ENCODE measurements at places on chromosomes 11 and 22.

- DNase-seq, result no peak
Measured at GRCh38 chr22:30265823-30266444, 717 bp downstream of the OSM start.

DNA sequence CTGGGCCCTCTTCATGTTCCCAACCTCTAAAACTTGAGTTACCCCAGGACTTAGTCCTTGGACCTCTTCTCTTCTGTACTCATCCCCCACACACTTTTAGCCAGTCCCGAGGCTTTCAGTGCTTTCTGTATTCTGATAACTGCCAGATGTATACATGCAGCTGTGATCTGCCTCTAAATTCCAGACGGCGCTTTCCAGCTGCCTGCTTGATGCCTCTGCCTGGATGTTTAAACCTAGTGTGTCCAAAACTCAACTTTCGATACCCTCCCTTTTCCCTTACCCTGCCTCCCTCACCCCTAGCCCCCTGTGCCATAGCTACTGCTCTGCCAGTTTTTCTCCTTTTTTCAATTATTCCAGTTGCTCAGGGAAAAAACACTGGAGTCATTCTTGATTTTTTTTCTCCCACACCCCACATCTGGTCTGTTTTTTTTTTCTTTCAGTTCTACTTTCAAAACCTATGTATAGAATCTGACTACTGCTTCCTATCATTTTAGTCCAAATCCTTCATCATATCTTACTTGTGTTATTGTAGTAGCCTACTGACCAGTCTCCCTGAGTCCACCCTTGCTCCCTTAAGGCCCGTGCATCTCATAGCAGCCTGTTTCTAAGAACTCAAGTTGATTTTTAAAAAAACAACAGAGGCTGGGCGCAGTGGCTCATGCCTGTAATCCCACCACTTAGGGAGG, 32.9 kb upstream of the TECTA start:
- no peak for DNase-seq

GRCh38 chr11:2549876-2550605, 105.2 kb downstream of the KCNQ1 start:
- peak; percentile 29 for DNase-seq

DNA sequence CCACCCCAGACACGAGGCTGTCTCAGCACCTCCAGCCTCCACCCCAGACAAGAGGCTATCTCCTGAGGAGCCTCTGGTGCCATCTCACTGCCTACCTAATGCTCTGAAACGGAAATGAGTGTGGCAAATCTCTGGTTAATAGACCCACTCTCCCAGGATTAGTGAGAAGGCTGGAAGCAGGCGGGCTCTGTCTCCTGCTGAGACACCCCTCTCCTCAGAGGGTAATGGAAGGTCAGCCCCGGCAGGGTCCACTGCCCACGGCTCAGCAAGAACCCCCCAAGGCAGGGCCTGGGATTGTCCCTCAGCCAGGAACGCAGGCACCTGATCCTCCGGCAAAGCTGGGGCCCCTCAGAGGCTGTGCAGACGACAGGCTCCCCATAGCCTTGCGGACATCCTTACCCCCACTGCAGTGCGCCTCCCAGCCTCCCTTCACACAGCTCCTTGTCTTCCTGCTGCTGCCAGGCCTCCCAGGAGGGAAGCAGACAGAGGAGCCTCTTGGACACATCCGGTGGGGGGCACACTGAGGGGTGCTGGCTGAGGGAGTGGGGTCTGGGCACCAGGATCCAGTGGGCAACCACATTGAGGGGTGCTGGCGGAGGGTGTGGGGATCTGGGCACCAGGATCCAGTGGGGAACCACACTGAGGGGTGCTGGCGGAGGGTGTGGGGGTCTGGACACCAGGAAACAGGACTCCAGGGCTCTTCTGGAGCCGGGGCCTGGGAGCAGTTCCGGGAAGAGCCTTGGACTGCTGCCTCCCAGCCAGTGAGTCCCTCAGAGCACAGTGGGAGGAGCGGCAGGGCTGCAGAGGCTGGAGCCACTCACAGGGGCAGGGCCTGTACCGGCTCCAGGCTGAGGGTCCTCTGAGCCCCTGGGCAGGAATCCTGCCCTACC, 13.1 kb downstream of the CHID1 start:
- DNase-seq, result no peak

- DNase-seq, result no peak
Measured at GRCh38 chr11:68128682-68129327, 7.6 kb upstream of the CHKA start.

GRCh38 chr11:64571050-64571409, 20.0 kb upstream of the SLC22A12 start:
- DNase-seq, result no peak

DNA sequence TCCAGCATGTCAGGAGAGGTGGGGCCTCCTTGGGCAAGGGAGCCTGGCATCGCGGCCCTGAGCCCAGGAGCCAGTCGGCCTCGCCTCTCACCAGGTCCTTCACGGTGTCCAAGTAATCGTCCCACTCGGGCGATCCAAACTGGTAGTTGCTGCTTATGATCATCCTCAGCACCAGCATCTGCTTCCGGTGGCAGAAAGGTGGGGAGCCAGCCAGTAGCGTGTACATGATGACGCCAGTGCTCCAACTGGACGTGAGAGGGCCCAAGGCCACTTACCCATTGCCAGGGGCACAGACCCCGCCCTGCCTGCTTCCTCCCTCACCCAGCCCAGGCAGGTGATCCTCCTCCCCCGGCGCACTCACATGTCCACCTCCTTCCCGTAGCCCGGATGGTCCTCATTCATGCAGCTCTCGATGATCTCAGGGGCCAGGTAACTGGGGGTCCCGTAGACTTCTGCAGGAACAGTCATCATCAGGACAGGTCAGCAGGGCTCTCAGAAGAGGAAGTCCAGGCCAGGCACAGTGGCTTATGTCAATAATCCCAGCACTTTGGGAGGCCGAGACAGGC, 214.7 kb downstream of the OR4C45 start:
- DNase-seq, result no peak

DNA sequence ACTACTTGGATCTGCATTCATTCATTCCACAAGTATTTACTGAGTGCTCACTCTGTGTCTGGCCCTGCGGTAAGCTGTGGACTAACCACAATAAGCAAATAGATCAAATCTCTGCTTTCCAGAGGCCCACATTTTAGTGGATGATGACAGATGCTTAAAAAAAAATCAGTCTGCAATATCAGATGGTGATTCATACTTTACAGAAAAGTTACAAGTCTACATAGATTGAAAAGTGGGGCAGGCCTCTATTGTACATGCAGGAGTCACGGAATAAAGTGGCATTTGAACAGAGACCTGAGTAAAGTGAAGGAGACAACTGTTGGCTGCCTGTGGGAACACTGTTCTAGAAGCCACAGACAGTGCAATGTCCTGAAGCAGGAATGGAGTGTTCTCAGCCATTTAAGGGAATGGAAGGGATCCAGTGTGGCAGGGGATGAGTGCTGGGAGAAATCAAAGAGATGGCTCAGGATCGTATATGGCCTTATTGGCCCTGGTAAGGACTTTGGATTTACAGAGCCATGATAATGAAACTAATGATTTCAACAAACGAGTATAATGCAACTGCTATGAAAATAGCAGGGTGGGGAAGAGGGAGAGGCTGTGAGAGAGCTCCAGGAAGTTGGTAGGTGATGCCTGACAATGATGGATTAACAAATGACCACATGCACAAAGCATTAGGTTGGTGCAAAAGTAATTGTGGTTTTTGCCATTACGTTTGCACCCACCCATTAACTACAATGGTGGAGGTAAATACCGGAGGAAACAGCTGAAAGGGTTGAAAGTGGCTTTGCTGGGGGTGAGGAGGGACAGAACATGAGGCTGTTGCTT, 31.1 kb downstream of the TMEM45B start:
- DNase-seq, result no peak

DNA sequence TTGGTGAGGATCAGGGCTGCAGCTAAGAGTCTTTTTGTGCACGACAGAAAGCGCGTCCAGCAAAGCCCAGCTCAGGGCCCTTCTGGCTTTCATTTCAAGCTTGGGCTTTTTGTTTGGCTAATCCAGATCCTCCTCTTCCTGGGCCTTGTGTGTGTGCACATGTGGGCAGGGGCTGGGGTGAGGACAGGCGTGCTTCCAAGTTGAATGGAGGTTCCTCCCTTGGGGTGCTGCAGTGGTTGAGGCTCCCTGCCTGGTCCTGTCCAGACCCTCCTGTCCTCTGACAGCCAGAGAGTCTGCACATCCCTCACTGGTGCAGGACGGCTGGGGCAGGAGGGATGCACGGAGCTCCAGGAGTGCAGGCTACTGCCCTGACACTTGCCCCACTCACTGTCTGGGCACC, 62.0 kb upstream of the NECTIN1 start:
- DNase-seq, result no peak

GRCh38 chr11:10457901-10458300, 2.8 kb downstream of the AMPD3 start:
- DNase-seq, result no peak

DNA sequence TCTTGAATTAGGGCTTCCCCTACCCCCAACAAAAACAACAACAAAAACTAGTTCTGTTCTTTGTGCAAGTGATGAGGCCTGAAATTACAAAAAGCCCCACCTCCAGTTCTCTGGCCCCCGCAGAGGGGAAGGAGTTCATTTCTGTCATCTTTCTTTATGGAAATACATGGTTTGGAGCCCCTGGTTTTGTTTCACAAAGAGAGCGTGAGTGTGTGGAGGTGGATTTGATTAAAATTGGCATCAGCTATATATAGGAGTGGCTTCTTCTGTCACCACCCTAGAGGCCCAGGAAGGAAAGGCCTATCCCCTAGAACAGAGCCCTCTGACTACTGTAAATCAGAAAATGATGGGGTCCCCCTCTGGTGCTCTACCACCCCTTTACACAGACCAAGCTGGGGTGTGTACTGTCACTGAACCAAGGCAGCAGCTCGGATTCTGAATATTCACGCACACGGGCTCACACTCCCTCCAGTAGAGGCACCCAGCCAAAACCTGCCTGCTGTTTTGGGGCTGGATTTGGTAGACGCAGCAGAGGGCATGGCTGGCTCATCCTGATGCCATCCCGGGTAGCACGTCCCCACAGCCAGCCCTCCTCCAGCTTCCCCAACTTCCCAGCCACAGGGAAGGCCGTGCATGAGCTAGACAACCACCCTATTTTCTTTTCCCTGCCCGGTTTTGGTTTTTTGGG, 19.4 kb downstream of the RCOR2 start:
- no peak for DNase-seq

DNA sequence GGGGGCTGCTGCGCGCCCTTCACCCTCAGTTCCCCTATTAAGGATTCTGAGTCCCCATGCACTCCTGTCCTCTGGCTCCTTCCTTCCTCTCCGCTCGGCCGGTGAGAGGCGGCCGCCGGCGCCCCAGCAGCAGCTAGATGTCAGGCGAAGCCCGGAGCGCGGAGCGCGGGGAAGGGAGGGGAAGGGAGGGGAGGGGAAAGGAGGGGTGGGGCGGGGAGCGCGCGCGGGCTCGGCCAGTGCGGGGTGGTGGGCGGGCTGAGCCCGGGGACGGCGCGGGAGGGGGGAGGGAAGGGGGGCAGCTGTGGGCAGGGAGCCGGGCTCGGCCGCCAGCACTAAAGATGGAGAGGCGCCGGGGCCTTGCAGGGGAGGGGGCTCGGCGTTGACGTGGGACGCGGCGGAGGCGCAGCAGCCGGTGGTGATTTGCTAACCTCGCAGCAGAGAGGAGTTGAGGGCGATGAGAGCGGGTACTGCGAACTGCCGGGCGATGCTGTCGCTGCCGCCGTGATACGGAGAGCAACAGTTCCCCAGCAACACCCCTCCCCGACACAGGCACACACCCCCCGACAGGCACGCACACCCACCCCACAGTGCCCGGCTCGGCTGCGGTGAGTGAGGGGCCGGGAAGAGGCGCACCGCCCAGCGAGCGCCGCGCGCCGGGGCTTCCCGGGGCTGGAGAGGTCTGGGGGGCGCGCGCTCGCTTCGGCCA, at the start of gene ZBTB16:
TSS of gene ZBTB16 (plus strand) at position 434 of the 706 bp plus-strand sequence. CDS start 3,590 bp downstream, outside the sequence.
- DNase-seq, result peak; percentile 87

DNA sequence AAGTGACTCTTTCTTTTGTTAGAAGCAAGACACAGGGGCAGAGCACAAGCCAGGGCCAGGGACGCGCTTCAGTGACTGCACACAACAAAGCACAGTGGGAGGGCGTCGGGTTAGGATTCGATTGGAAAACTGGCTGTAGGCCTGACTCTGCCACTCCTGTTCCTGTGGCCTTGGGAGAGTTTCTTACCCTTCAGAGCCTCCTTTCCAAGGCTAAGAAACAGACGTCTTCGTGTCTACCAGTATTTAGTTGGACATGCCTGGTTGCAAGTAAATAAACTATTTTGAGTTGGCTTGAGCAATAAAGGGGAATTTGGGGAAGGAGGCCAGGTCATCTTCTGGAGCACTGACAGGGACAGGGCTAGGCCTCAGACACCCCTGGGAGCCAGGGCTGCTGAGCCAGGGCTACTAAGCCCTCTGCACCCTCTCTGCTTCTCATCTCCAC, 549.1 kb downstream of the INSC start:
- DNase-seq, result no peak

- peak; percentile 86 for DNase-seq
Measured at GRCh38 chr11:6357222-6357621, 33.1 kb upstream of the SMPD1 start.

- DNase-seq, result no peak
Measured at GRCh38 chr11:77791301-77791700, 29.2 kb downstream of the RSF1 start.

DNA sequence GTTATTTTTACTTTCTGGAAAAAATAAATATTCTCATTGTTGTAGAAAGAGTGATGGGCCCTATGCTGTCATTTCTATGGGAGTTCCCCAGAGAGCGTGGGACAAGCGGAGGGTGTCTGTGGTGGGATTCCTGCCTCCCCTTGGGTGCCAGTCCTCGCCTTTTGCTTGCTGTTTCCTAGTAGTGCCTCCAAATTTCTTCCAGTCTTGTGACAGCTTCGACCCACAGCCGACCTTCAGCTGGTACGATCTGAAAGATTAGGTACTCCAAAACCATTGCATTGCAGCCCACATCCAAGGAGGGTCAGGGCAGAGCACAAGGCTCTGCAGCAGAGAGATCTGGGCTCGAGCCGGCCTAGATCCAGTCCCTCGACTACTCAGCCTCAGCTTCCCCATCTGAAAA, 58.9 kb upstream of the EMID1 start:
- DNase-seq, result no peak

- no peak for DNase-seq
Measured at GRCh38 chr11:104291646-104292045, 127.7 kb upstream of the PDGFD start.

- DNase-seq, result no peak
Measured at GRCh38 chr11:79330651-79331050, 110.2 kb downstream of the TENM4 start.

GRCh38 chr22:37816543-37817180, 6.5 kb upstream of the GALR3 start:
- no peak for DNase-seq

DNA sequence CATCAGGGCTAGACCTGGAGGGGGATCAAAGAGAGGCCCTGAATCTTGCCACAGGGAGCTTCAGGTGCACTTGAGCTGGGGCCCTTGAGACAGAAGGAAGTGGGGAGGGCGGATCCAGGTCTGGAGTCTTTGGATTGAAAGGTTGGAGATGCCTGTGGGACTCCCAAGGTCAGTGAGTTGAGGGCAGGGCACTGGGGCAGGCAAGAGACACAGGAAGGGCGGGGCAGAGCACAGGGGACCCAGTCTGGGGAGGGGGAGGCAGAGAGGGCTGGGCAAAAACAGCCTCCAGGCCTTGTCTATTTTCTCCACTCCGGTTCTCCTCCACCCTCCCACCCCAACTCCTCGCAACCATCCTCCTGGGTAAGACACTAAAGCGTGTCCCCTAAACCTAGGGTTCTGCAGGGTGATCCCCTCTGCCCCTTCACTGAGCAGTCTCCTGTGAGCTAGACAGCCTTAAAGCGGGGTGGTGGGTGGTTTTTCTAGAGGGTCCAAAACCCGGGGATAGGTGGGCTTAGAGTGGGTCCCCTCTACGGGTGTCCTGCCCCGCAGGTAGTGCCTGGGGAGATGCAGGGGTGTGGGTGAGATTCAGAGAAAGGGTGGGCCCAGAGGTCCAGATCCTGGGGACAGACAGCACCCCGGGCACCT, 38.6 kb upstream of the CELSR1 start:
- no peak for DNase-seq

- no peak for DNase-seq
Measured at GRCh38 chr11:87320123-87320522, 282.4 kb downstream of the TMEM135 start.
